Cortex of kidney (tissue), 1 donor: ENCODE measurements at places on chromosomes 5 and 9.

GRCh38 chr9:68997666-68998065, 16.2 kb downstream of the PRKACG start:
- DNase-seq = no peak

DNA sequence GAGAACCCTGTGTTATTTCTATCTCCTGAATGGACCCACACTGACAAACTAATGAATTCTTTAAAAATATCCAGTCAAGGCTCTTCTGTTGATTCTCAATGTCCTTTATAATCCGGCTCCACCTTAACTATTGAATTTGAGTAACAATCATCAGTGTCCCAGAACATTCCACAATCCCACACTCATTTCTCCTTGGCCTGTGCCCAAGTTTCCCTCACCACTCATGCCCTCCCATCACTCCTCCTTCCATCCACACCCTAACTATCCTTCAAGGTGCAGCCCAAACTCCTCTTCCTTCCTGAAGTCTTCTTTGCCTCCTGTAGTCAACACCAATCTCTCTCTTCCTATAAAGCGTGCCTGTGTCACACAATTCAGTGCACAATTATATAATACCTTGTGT, 106.1 kb downstream of the NUDT12 start:
- no peak for DNase-seq

DNA sequence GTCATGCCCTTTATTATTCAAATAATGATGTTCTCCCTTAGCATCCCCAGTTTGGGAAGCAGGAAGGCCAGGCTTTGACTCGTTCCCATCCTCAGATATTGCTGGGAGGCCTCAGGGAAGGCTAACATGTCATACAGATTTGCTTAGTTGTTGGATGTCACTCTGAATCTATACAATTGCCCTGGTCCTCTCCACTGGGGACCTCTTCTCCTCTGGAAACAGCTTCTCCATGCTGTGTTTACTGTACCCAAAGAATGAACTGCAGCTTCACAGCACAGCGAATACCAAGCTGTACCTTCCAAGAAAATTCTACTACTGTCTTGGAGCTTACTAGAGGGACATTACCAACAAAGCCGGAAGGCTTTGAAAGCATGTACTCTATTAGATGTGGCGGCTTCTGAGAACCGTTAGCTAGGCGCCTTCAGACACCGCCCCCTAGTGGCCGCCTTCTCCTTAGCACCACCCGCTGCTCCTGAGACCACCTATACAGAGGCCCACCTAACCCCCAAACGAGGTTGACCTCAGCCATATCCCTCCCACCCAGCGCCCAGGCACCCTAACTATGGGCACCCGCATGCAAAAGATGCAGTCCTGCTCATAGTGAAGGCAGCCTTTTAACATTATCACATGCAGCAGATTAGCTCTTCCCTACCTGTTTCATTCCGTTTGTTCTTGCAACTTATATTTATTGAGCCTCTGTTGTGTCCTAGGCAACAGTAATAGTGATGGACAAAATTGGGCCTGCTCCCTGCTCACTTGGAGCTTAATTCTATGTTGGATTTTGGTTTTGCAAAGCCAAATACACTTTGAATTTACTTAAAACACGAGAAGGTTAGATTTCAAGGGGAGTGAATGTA, 34.9 kb upstream of the FOXI1 start:
- DNase-seq = no peak

- DNase-seq = no peak
Measured at GRCh38 chr5:7597059-7597642, 201.2 kb downstream of the ADCY2 start.

- no peak for DNase-seq
Measured at GRCh38 chr9:98067184-98067583, 10.7 kb downstream of the NANS start.

GRCh38 chr9:34957492-34958410, at the start of gene PHF24:
Gene PHF24, plus strand, starts transcription at chr9:34958285. Its CDS starts 13,014 bp downstream, at chr9:34971299.
- no peak for DNase-seq

- DNase-seq = no peak
Measured at GRCh38 chr5:112628214-112628980, 109.3 kb upstream of the APC start.

DNA sequence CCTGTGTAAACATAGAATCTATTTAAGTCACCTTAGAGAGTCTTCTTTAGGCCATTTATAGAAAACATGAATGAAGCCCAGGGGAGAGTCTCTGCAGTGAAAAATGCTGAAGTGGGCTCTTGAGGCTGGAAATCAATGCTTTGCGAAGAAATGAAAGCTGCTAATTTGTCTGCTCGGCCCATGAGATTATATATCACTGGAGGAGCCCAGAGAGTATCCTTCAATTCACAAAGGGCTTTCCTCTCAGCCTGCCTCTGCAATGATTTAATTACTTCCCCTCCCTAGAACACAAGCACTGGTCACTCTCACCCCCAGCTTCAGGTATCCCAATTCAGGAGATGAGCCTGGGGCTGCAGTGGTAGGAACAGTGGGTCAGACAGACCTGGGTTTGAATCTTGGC, 8.2 kb upstream of the DRD1 start:
- DNase-seq = no peak

- DNase-seq = no peak
Measured at GRCh38 chr9:81847181-81847915, 80.9 kb upstream of the SPATA31D4 start.
